Spleen (tissue), 13 donors: ENCODE measurements at places on chromosomes 3 and 15. TPM values are rescaled to one million over a fixed set of nuclear protein-coding genes. Genes with fewer than 3 reads are reported as not detected.
A peak's percentile ranks its signal among the peaks of the same experiment; 100 is the strongest.

DNA sequence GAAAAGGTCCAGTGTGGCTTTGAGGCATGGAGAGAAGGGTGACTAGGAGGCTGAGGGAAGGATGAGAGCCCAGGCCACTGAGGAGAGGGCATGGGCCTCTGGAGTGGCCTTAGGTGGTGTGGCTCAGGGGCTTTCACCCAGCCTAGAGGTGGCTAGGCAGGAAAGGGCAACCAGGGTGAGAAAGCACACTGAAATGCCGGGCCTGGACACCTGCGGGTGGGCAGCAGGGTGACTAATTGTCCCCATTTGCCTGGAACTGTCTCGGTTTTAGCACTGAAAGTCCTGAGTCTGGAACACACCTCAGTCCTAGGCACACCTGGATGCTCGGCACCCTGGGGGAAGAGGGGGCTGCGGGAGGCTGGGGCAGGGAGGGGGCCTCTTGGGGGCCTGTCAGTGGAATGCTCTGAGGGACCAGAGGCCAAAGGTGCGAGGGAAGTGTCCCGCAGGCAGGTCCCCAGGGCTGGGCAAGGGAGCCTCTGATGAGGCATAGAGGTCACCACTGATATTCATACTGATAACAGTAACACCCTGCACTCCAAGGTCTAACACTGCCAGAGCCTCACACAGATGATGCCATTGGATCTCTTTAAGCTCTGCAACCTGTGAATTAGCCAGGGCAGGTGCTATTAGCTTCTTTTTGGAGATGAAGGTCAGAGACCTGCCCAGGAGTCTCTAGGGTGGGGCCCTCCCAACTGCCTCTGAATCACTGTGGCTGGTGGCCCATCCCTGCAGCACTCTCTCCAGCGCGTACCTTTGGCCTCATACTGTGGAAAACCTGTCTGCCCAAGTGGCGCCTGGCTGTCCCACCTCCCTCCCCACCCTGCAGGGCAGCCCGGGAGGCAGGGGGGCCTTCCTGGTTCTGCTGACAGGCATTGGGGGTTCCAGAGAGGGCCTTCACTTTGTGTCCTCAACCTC lies 3.0 kb upstream of the PHGR1 start:
- DNase-seq: no peak

DNA sequence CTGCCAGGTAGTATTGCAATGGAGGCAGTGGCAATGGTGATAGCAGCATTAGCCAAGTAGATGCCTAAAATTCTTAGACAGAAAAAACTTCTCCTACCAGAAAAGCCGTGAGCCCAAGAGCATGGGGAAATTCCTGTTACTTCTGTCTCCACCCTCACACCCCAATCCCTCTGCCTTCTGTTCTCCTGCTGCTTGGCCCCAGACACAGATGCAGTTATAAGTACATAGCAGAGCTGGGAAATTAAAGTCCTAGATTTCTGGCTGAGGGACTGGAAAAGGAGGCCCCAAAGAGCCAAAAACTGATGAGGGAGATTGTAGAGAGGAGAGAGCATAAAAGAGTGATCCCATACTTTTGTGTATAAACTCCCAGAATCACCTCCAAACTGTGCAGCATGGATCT lies 166.9 kb downstream of the SMAD6 start:
- DNase-seq: no peak

DNA sequence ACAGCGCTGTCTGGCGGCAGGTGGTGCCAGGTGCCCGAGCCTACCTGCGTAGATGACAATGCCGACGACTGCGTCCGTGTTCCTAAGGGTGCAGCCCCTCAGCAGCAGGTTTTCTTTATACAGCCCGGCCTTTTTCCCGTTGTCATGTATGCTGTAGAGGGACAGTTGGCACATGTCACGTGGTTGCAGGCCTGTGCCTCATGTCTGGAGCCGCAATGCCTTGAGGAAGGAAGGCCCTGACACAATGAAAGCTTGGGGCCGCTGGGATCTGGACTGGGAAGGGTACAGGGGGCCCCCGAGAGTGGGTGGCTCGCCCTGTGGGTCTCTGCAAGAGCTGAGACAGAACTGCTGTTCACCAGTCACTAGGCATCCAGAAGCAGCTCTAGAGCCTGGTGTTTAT lies 136.0 kb downstream of the ATP10A start:
- peak; percentile 39 for DNase-seq

GRCh38 chr3:52712291-52713212 lies 6.6 kb downstream of the SPCS1 start:
- DNase-seq: no peak

- DNase-seq: no peak
These were observed 175.4 kb upstream of the LPP start for GRCh38 chr3:187978433-187979011.

DNA sequence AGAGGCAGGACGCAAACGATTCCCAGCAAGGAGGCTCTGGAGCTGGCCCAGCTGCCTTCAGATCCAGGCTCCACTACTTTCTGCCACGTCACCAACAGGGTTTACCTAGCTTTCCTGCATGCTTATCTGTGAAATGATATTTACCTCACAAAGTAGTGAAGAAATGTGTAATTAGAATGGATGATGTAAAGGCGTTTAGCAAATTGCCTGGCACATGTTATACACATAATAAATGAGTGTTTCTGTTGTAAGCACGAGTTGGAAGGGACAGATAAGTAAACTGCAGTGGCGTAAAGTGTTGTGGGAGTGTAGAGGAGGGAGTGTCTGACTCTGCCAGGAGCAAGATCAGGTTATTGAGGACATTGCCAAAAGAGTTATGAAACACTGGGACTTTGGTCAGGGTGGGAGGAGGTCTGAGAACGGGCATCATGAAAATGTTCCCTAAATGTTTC lies 3.5 kb upstream of the CHAC1 start:
- peak; percentile 6 for DNase-seq

DNA sequence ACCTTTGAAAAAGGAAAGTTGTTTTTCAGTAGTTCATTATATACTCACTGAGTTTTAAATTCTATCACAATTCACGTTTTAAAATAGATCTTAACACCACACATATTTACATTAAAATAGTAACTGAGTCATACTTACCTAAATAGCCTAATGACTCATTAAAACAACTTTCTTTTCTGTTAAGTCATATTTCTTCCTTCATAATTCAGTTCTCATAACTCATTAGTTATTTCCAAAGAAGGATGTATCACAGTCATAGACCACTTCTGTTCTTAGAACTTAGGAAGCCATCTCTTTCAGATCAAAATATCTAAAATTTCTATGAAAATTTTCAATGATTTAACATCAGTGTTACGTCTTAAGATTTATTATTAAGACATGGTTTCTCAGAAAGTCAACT lies 885.9 kb downstream of the FHIT start:
- no peak for DNase-seq

GRCh38 chr15:91973481-91973880 lies 120.0 kb downstream of the SLCO3A1 start:
- no peak for DNase-seq

GRCh38 chr15:56653787-56654186 lies 79.5 kb downstream of the ZNF280D start:
- no peak for DNase-seq

DNA sequence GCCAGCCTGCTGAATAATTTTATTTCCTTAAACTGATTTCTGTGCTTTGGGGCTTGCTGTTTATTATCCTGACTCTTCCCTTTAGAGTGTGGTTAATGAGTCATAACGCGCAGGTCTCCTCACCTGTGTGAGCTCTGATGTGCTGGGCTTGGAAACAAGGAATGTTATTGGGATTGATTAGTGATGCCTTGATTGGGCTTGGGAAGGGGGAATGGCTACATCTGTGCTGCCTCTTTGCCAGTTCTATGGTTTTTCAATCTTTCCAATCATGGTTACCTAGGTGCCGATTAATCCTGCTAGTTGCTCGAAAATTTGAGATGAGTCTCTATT lies 161.0 kb downstream of the THSD4 start:
- no peak for DNase-seq

The GPR160 gene
- total RNA-seq: 21.6 TPM

The CHRM5 gene
- not detected for total RNA-seq

The ASB14 gene
- total RNA-seq: not detected

The LMCD1 gene
- 88.9 TPM for total RNA-seq
